Choroid plexus epithelial cell (primary cell): ENCODE measurements at places on chromosomes 2 and 18.
A peak's percentile ranks its signal among the peaks of the same experiment; 100 is the strongest.

GRCh38 chr18:78974115-78974761, 5.4 kb upstream of the SALL3 start:
- no peak for DNase-seq

DNA sequence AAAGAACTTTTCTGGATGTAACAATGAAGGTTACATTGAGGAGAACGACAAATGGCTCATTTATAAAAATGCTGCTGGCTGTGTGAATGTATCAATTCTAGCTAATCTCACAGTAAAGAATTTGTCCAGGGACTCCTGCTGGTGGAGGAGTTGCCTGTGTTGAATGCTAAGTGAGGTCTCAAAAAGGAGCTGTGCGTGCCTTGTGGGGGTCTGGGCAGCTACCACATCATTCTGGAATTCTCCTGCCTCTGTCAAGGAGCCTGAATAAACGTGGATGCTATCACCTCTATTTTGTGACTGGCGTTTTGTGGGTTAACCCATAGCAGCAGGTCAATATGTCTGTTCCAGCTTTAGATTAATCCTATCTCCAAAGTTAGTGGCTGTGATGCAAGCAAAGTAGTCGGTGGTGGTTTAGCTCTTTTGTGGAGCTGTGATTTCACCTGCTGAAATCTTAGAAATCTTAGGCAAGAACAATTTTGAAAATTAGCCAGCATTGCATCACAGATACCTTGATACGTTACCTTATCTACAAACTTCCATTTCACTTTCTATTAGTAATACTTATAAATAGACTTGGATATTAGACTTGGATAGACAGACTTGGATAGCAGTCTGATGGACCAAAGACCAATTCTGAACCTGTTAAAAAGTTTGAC, 96.8 kb downstream of the MTCL1 start:
- DNase-seq: peak; percentile 30

GRCh38 chr2:35585972-35586371, 769.6 kb upstream of the CRIM1 start:
- DNase-seq: no peak

DNA sequence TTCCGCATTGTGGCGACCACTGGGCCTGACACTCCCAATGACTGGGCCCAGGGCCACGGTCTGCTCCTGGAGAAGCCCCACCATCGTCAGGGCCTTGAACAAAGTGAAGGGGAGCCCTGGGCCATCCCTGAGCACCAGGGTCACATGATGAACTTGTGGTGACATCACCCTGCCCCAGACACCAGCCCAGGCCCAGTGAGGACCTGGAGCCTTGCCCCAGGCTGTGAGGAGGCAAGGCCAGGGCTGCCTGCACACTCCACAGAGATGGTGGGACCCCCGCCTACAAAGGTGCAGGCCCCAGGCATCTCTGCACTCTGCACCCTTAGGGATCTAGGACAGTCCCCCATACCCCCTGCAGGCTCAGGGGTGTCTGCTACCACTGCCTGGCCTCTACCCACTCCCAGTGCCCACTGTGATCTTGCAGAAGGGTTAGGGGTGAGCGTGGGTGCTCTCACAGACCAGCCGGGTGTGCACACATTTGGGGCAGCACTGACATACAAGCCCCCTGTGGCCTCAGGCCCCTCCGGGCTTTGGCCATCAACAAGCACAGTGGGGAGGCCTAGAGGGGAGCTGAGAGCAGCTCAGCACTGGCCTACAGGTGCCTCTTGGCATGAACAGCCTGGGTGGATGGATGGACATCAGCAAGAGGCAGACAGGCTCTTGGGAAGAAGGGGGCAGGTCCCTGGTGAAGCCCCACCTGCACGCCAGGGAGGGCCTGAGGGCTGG, 624.0 kb upstream of the LRRTM4 start:
- no peak for DNase-seq

- DNase-seq: no peak
Measured at GRCh38 chr18:62601871-62602270, 79.0 kb downstream of the ZCCHC2 start.

GRCh38 chr2:238945433-238946150, 97.7 kb downstream of the TWIST2 start:
- DNase-seq: peak; percentile 75

DNA sequence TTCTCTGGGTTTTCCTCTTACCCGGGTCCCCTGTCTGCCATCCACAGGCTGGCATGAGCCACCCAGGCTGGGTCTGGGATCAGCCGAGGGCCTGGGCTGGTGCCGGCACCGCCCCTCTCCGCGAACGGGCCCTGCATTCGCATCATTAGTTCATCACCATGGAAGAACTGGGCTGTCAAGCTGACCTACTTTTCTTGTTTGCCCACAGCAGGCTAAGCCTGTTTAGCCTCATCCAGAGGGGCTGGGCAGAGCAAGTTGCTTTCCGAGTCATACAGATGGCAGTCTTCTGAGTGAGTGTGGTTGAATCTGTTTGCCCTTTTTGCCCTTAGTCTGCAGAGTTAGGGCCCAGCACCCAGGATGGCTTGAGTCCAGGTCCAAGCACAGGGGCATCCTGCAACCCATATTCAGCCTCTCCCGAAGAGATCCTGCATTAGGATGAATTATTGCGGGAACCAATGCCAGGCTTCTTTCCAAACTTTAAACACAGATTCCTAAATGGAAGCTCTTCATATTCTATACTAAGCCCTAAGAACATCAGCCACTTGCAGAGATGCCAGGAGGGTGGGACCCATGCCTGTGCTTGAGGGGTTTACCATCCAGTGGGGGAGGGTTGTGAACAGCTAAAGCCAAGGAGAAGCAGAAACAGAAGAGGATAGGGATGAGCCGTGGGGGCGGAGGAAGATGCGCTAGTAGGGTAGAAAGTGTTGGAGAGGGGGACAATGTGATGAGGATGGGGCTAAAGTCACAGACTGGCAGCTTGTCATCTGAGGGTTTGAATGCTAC, 68.0 kb downstream of the NPAS2 start:
- no peak for DNase-seq

GRCh38 chr2:72135921-72136320, 11.7 kb downstream of the CYP26B1 start:
- DNase-seq: no peak

DNA sequence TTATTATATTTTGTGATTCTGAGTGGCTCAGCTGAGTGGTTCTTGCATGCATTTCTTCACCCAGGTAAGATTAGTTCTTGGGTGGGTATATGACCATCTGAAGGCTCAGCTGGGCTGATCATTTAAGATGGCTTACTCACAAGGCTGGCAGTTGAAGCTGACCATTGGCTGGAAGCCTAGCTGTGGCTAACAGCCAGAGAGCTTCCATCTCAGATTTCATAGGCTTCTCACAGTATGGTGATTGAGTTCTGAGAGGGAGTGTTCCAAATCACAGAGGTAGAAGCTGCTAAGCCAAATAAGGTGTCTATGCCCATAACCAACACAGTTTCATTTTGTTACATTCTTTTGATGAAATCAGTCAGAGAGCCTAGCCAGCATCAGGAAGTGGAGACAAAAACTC, 117.4 kb upstream of the RPRM start:
- DNase-seq: no peak

- no peak for DNase-seq
Measured at GRCh38 chr2:199810422-199811171, 40.4 kb downstream of the FTCDNL1 start.

DNA sequence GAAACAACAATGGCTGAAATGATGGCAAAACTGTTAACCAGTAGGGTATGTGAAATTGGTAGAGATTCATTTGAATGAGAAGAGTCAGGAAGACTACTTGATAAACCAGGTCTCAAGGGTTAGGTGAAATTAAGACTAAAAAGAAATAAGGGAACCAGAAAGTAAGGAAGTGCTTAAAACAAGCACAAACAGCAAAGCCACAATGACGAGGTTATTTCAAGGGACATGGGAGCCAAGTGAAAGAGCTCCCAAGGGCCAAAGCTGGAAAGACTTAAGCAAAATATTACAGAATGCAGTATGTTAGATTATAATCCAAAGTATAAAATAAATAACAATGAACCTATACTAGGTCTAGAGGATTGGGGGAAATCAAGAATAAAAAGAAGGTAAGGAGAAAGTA, 19.3 kb upstream of the CD302 start:
- no peak for DNase-seq
